GM13977 (cell line): ENCODE measurements at places on chromosomes 12 and 14.
A peak's percentile ranks its signal among the peaks of the same experiment; 100 is the strongest.

DNA sequence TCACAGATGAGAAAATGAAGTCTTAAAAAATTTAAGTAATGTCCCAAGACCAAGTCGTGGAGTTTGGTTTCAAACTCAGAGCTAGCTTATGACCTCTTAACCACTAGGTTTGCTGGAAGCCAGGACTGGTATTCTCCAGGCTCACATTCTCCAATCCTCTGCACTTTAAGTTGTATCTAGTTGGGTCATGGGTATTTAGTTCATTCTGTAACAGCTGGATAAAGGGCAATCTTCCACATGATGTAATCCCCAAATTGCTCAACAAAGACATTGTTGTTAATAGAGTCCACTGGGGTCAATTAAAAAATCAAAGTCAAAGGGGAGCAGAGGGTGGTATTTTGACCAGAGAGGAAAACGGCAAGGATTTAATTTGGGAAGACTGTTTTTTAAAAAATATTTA is 17.8 kb upstream of the GAS2L3 start:
- DNase-seq, result no peak

- DNase-seq, result no peak
These were observed 95.4 kb upstream of the SFSWAP start for GRCh38 chr12:131615326-131616042.

- DNase-seq, result no peak
These were observed 281.4 kb upstream of the FKBP4 start for GRCh38 chr12:2513141-2514037.

DNA sequence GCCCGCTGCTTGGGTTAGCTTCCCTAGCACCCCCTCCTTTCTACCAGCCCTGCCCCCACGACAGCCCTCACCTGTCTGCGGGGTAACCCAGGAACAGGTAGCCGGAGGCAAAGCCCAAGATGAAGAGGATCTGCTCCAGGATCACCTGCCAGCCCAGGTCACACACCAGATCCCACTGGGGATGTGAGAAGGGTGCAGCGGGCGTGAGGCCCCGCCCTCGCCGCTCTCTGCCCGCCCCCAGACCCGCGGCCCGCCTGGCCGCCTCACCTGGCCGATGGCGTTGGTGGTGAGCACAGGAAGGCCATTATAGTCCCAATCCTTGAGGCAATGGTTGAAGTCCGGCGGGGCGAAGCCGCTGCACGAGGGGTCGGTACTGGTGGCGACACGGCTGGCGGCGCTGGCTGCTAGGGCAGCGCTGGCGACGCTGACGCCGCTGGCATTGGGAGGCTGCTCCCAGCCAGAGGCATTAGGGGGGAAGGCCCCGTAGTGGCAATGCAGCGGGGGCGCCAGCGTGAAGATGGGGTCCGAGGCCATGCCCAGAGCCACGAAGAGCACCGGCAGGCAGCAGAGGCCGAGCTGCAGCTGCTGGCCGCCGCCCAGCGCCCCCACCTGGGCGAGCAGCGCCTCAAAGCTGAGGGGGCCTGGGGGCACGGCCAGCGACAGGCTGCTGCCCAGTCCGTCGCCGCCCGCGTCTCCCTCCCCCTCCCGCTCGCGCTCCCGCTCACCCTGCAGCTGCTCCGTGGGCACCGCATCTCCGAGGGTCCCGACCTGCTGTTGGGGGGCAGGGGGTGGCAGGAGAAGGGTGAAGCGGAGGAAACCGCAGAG is 794 bp downstream of the SLC22A17 start:
- DNase-seq, result no peak

DNA sequence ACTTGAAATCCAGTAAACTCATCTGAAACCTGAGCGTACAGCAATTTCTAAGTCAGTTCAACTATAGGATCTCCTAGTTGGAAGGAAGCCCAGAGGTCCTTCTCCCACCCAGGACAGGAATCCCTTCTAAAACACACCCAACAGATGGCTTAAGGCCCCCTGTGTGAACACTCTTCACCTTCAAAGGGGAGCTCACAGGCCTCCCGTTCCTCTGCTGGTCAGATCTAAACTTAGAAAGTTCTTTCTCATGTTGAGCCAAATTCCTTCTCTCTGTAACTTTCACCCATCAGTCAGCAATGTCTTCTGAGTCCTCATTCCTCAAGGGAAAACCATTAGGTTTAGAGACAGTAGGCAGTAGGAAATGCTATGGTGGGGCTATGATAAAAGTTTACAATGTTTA is 355.2 kb downstream of the PCNX1 start:
- no peak for DNase-seq

GRCh38 chr14:61750708-61751474 is 11.3 kb upstream of the SNAPC1 start:
- peak; percentile 88 for DNase-seq

GRCh38 chr14:31806249-31806648 is 245.0 kb downstream of the NUBPL start:
- no peak for DNase-seq

GRCh38 chr14:101504096-101504948 is 57.0 kb upstream of the DIO3 start:
- no peak for DNase-seq

- peak; percentile 9 for DNase-seq
These were observed 168.5 kb downstream of the NAV3 start for GRCh38 chr12:77999074-77999715.

GRCh38 chr14:68881396-68881795 is 88.5 kb upstream of the ZFP36L1 start:
- no peak for DNase-seq

GRCh38 chr12:132151766-132152410 is 7.6 kb downstream of the NOC4L start:
- no peak for DNase-seq

- DNase-seq, result no peak
These were observed 148.9 kb upstream of the MAX start for GRCh38 chr14:65251213-65251612.

DNA sequence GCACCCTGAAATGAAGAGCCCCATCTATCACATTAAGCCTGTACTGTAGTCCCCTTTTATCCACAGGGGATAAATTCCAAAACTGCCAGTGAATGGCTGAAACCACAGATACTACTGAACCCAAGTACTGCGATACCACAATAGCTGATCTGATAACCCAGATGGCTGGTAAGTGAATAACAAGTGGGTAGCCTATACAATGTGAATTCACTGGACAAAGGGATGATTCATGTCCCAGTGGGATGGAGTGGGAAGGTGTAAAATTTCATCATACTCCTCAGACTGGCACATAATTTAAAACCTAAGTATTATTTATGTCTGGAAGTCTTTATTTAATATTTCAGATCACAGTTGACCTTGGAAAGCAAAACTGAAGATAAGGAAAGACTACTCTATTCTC is 201.3 kb downstream of the GPHN start:
- no peak for DNase-seq

DNA sequence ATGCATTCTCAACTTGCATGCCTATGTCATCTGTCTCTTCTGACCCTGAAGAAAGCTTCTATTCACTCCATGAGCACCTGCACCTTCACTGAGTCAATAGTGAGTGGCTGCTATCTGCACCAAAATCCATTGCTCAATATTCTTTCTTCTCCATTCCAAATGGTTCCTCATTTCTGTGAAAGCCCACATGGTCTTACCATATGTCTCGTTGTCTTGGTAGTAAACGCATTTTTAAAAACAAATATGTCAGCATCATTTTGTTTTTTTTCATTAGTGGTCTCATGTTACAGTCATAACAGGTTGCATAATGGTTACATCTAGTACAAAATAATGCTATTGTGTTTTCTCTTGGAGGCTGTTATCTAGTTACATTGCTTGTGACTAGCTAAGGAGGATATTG is 106.9 kb upstream of the CPM start:
- no peak for DNase-seq

- no peak for DNase-seq
These were observed 40.2 kb downstream of the ETV6 start for GRCh38 chr12:11689591-11690186.

- no peak for DNase-seq
These were observed 51.4 kb downstream of the CYP46A1 start for GRCh38 chr14:99735189-99736135.

- no peak for DNase-seq
These were observed 2.0 kb downstream of the MYH7 start for GRCh38 chr14:23433457-23433856.

GRCh38 chr12:127178052-127178451 is 1088.9 kb upstream of the TMEM132C start:
- no peak for DNase-seq

DNA sequence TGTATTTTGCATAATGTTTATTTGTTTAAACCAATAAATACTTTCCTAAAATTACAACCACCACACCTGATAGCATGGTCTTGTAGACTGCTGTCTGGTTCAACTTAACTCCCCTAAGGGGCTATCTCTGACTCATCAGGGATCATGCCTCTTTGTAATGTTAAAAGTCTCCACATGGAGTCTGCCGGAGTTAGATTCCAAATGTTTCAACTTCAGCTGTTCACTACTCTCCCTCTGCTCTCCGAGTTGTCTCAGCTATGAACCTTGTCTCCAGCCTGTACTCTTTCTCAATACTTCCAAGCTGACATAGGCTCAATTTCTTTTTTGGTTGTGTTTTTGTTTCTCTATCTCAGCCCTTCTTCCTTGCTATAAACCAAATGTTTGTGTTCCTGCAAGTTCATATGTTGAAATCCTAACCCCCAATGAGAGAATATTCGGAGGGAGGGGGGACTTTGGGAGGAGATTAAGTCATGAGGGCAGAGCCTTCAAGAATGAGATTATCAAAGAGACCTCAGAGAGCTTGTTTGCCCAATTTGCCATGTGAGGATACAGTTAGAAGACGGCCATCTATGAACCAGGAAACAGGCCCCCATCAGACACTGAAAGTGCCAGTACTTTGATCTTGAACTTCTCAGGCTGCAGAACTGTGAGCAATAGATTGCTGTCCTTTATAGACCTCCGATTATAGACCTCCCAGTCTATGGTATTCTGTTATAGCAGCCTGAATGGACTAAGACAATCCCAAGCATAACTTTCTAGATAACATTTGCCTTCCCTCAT is 858.2 kb downstream of the VRK1 start:
- DNase-seq, result no peak

GRCh38 chr12:57511588-57512325 is 8.6 kb downstream of the DDIT3 start:
- DNase-seq, result no peak

DNA sequence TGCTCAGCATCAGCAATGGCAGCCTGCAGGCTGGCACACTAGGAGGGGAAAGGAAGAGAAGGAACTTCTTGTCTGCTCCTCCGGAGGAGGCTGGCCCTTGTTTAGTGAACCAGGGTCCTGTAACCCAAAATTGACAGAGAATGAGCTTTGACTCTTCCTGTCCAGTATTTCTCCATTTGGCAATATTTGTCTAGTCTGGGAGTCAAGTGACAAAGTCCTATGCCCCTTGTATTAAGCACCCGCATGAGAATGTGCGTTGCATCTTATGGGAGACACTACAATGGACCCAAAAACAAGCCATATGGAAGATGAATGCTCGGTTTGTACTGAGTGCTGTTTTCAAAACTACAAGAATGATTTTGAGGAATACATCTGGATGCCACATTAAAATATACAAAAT is 3.8 kb downstream of the KRT6C start:
- no peak for DNase-seq

DNA sequence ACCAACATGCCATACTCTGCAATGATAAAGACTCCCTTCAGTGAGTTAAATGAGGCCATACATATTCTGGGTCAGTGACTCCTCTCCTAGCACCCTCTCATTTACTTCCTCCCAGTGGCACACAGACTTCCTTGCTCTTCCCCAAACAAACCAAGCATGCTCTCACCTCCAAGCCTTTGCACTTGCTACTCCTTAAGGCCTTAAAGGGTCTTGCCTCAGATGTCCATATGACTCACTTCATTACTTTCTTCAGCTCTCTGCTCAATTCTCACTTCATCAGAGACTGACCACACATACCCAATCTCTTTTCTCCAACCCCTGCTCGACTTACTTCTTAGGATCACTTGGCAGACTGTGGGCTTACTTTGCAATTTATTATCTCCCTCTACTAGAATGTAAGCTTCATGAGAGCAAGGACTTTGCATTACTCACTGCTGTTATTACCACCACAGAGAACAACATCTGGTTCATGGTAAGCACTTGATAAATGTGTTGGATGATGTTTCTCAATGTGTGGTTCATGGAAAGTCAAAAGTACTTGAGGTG is 22.8 kb downstream of the DDX24 start:
- DNase-seq, result no peak

DNA sequence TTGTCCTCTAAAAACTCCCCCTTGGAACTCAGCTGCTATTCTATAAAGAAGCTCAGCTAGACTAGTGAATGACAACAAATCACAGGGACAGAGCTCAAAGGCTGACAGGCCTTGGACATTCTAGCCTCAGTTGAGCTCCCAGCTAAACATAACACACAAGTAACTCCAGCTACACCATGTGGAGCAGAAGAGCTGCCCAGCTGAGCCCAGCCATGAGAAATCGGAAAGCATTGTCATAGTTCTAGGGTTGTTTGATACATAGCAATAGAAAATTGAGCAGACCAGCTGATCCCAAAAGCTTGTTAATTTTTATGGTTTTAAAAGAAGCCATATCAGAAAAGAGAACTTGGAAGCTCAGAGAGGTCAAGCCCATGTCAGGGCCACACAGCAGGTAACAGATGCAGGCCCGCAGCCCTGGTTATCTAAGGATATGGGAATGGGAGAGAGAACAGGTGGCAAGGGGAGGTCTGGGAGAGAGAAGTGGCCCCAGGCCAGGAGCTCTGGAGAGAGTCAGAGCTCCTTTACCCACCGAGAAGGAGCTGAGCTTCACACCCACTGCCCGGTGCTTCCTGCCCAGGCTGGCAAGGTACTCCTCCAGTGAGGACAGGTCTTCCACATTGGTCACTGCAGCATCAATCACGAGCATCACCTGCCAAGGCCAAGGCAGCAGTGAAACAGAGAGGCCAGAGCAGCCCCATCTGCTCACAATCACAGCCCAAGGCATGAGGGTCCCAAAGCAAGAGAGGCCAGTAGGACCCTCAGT is 2.9 kb downstream of the NGB start:
- DNase-seq, result no peak

DNA sequence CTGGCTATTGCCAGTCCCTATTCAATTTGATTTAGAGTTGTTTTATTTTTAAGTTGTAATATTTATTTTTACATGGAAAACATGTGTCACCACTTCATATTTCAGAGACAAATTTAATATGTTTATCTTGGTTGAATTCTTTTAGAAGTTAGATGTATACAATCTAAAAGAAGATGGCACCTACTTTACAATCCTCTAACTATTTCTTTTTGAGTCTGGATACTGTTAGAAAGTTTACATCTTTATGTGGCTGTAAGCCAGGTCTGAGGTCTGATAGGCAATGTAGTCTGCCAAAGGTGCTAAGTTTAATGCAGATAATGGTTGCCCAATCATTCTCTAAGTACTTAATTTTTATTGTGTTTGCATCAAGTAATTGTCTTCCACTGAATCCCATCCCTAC is 7.2 kb upstream of the LMO3 start:
- no peak for DNase-seq
